HEK293T (cell line): ENCODE measurements at places on chromosomes 1 and 21.

DNA sequence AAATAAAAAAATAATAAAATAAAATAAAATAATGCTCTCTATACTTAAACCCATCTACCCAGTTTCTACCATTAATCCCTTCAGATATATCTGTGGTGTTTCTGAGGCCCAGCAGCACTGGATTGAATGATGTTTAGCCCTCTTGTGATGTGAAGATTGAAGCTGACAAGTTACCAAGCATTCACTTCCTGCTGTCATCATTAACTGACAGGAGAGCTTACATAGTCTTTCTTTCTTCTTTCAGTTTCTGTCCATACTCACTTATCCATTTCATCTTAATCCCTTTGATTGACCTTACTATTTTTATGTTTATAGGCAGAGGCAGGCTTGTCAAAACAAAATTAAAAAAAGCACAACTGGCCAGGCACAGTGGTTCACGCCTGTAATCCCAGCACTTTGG is 38.8 kb upstream of the PGD start:
- DNase-seq = no peak

GRCh38 chr1:193747579-193747978 is 561.2 kb upstream of the B3GALT2 start:
- DNase-seq = no peak

GRCh38 chr1:108082001-108082400 is 117.0 kb upstream of the VAV3 start:
- no peak for DNase-seq

- DNase-seq = no peak
Observed at GRCh38 chr1:41259221-41259620, 17.1 kb upstream of the SCMH1 start.

GRCh38 chr1:154735061-154735803 is 127.2 kb upstream of the ADAR start:
- no peak for DNase-seq
